ENCODE measurements at places on chromosomes 12 and 14.

DNA sequence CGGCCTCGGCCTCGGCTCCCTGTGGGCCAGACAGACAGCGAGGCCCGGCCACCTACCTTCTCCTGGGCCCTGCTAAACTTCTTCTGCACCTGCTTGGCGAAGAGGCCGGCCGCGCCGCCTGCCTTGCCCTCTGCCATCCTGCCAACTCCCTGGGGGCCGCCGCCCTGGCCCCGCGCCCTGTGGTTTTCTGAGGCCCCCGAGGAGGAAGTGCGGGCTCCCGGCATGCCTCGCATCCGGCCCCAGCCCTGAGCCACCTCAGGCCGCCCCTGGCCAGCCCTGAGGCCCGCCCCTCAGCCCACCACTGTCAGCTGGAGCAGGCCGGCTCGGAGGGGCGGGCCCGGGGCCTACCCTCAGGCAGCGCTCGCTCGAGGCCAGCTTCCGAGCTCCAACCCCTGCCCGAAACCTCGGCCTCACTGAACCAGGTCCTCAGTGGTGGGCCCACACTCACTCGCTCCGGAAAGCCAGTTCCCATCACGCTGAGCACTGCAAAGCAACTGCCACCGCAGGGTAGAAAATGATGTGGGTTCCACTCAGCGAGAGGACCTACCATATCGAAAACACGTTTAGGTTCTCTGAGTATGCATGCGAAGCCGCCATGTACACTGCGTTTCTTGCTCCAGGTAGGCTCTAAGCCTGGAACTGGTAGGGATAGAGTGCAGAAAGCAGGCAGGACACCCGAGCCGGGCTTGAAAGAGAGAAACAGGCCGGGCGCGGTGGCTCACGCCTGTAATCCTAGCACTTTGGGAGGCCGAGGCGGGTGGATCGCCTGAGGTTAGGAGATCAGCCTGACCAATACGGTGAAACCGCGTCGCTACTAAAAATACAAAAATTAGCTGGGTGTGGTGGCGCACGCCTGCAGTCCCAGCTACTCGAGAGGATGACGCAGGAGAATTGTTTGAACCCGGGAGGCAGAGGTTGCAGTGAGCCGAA lies at the start of gene BIN2:
BIN2 (minus strand) TSS at position 209 of the 930 bp plus-strand sequence; CDS start at position 137, 72 bp downstream.
- peak; percentile 75 for DNase-seq

GRCh38 chr12:14403711-14404196 lies 38.3 kb downstream of the ATF7IP start:
- DNase-seq: no peak

- no peak for DNase-seq
These were observed 58.6 kb downstream of the ZFC3H1 start for GRCh38 chr12:71605039-71605438.

DNA sequence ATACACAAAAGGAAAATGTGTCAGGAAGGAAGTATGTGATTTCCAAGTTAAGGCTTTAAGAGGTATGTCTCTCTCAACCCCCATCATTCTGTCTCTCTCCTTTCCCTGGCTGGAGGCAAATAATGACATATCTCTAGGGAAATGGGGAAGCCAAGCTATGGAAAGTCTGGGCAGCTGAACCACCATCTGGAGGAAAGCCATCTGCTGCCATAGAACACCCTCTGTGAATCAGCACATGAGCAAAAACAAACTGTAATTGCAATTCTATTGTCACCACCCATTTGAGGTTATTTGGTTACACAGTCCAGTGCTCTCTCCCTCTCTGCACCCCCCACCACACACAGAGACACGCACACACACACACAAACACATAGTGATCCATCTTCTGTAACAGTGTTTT lies 766.2 kb downstream of the FLRT2 start:
- DNase-seq: no peak

- no peak for DNase-seq
These were observed 54.3 kb downstream of the STON2 start for GRCh38 chr14:81345781-81346180.

- DNase-seq: no peak
These were observed 221.5 kb downstream of the KCNC2 start for GRCh38 chr12:74988156-74988555.

DNA sequence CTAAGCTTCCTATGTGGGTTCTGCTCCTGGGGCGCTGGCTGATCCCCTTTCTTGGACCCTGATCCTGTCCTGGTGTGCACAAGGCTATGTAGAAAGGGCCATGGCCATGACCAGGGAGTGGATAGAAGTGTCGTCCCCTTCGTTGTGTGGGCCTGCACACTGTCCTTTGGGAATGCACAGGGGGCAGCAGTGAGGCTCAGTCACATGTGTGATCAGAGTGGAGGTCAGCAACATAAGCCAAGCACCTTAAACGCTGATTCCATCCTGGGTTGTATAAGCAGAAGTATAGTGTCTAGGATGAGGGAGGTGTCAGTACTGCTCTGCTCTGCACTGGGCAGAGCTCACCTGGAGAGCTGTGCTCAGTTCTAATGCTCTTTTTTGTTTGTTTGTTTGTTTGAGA lies 48.4 kb downstream of the ESRRB start:
- DNase-seq: no peak

DNA sequence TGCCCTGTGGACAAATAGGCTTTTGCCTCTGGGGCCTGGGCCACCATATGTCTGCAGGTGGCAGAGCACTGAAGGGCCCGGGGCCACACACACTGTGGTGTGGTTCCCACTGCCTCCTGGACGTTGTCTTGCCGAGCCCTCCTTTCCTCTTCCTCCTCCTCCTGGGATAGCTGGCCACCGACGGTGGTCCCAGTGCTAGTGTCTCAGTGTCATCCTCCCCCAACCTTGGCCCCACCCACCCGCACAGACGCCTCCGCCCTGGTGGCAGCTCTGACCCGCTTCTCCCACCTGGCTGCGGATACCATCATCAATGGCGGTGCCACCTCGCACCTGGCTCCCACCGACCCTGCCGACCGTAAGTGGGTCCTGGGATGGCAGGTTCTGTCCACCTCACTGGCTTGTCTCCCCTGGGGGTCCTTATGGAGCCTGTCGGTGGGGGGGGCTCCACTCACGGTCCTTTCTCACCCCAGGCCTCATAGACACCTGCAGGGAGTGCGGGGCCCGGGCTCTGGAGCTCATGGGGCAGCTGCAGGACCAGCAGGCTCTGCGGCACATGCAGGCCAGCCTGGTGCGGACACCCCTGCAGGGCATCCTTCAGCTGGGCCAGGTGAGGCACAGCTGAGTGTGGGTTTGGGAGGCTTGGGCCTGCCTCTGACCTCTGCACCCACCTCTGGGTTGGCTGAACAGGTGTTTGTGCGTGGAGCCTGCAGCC lies 23.5 kb downstream of the HIP1R start:
- no peak for DNase-seq

GRCh38 chr12:118377021-118377883 lies 897 bp downstream of the SUDS3 start:
- DNase-seq: no peak

DNA sequence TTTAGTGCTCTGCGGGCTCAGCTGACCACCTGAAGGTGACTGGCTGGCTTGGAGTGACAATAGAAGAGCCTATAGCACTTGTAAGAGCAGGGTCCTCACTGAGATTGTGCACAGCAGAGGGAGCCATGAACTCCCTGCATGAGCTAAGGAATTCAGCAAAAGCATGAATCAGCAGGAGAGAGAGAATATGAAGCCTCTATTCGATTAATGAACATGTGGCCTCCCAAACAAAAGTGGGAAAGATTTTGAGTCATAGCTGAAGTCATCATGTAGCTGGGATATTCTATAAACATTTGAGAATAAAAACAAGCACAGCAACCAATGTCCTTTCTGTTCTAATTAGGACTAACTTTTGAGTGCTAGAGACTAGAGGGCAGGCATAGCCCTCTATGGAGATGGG lies 626.6 kb downstream of the DIO2 start:
- no peak for DNase-seq

DNA sequence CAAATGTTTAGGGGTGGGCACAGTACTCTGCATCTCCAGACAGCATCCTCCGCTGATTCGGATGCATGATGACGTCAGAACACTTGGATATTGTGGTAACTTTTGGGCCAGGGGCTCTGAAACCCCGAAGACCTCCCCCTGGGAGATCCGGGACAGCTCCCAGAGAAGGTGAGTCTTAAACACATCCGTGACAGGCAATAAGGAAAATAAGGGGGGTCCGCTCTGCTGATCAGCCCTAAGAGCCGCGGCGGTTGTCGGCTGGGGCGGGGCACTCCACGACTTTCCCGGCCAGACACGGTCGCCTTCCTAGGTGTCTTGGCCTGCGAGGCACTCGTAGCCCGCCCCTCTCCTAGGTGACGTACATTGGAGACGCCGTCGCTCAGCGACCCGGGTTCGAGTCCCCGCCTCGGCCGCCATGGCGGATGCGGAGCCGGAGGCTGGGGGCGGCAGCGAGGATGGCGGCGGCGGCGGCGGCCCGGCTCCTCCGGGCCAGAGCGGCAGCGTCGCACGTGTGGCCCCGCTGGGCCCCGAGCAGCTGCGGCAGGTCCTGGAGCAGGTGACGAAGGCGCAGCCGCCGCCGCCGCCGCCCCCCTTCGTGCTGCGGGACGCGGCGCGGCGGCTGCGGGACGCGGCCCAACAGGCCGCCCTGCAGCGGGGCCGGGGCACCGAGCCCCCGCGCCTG lies at the start of gene ZNF839:
ZNF839 (plus strand) TSS at position 396 of the 682 bp plus-strand sequence; CDS start at position 416, 20 bp downstream.
- DNase-seq: peak; percentile 91

- no peak for DNase-seq
These were observed 31.4 kb downstream of the PRPF40B start for GRCh38 chr12:49654715-49655114.

GRCh38 chr12:86852451-86852850 lies 596.3 kb upstream of the MGAT4C start:
- DNase-seq: no peak

DNA sequence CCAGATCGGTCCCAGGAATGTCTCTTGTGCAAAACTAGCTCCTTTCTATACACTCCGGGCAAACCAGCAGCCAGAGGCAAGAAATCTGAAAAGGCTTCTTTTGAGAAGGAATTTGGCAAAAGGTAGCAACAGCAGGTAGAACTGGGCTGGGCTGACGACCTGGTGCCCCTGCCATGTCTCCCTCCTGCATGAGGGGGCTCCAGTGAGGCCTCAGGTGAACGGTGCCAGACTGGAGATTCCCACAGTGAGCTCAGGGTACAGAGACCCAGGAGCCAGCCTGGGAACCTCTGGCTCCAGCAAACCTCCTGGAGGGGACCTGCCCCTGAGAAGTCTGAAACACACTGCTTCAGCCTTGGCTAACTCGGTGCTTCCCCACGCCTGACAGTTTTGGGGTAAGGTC lies 10.8 kb downstream of the ITPK1 start:
- DNase-seq: no peak

DNA sequence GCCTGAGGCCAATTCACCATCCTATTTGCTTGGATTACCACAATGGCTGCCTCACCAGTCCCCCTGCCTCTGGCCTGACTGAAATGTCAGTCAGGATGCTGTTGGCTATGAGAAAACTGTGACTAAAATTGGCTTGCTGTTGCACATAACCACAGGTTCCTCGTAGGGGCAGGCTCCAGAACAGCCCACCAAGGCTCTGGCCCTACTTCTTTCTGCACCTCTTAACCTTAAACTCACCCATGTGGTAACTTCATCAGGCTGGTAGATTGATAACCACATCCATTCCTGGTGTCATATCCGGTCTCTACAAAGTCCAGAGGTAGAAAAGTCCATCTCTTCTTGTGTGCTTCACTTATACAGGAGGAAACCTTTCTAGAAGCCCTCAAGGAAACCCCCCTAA lies 172.4 kb upstream of the PLXNC1 start:
- no peak for DNase-seq

DNA sequence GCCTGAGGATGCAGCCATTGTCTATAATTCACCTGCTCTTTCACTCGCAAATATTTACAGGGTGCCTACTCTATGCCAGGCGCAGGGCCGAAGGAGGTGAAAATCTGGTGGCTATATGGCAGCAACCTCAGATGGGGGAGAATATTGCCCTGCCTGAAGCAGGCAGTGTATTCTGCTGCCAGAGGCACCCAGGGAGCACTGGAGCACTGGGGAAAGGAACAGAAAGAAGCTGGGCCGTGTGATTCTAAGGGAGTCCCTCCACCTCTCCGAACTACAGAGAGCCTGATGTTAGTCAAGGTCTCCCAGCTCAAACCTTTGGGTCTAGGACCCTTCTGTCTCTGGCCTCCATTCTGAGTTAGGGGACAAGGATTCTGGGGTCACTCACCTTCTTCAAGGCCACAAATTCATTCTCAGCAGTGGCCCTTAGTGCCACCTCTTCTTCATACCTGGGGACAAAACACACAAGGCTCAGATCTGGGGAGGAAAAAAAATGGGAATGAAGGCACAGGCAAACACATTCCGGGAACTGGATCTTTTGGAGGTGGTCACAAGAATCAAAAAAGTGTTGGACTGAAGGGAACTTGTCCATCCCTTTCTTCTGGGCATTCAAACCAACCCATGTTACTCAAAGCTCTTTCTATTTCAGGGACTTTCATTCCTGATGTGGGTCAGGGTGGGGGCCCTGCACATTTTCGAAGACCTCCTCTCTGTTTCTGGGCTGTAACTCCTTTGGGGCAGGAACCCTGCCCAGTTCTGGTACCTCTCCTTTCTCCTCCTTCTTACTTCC lies 19.3 kb upstream of the KRT86 start:
- no peak for DNase-seq

DNA sequence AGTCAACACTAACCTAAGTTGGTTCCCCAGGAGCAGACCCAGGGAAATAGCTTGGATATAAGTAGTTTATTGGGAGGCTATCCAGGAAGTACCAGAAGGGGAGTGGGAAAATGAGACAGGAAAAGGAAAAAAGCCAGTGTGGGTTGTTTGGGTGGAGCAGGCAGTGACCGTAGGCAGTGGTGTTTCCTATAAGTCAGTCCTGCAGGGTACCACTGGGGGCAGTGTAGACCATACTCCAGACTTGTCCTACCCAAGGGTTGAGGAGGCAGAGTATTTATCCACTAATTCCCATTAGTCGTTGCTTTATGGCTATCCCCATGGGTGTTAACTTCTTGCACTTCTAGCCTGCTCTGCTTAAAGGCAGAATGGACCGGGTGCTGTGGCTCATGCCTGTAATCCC lies 6.4 kb upstream of the CCDC60 start:
- no peak for DNase-seq

GRCh38 chr12:19048943-19049342 lies 80.6 kb upstream of the PLEKHA5 start:
- no peak for DNase-seq

DNA sequence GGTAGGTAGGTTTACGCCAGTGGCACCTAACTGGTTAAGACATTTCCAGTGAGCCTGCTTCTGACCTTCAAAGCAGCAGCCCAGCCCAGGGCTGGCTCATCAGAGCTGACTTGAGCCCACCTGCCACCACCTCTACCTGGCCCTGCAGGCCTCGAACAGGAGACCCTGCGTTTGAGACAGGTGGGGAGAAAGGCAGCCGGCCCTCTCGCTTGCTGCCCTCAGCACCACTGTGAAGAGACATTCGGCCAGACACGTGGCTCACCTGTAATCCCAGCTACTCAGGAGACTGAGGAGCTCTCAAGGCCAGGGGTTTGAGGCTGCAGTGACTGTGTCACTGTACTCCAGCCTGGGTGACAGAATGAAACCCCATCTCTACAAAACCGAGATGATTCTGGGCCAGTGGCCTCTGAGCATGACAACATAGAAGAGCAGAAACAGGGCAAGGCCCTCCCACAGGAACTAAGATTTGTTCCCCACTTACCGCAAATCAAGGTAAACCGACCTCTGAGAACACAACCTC lies 74.2 kb downstream of the TESC start:
- no peak for DNase-seq

GRCh38 chr12:116455540-116456329 lies 103.4 kb upstream of the MAP1LC3B2 start:
- no peak for DNase-seq

GRCh38 chr12:30725739-30726138 lies 29.0 kb downstream of the CAPRIN2 start:
- no peak for DNase-seq
